ENCODE measurements at places on chromosomes 4 and X. TPM values are rescaled to one million over a fixed set of nuclear protein-coding genes. Genes with fewer than 3 reads are reported as not detected.

The RHOXF1 gene
- 3.6 TPM for total RNA-seq

The TMEM31 gene
- not detected for total RNA-seq

GRCh38 chr4:55545151-55545550 is 1.6 kb downstream of the CLOCK start:
- H3K27me3 ChIP-seq, result no peaks in the 10 kb centered on the region
- no peaks in the 10 kb centered on the region for H3K36me3 ChIP-seq
- peak overlapping the region; percentile 96 for H3K27ac ChIP-seq
- DNase-seq, result no peak
- peak overlapping the region; percentile 90 for H3K4me3 ChIP-seq
- peaks cover 16% of the 10 kb centered on the region for H3K4me1 ChIP-seq

GRCh38 chr4:2285613-2286381 is 23.9 kb upstream of the MXD4 start:
- H3K4me1 ChIP-seq, result no peaks in the 10 kb centered on the region
- no peak overlapping the region for H3K27ac ChIP-seq
- H3K27me3 ChIP-seq, result no peaks in the 10 kb centered on the region
- H3K4me3 ChIP-seq, result no peak overlapping the region
- H3K36me3 ChIP-seq, result no peaks in the 10 kb centered on the region
- DNase-seq, result no peak

DNA sequence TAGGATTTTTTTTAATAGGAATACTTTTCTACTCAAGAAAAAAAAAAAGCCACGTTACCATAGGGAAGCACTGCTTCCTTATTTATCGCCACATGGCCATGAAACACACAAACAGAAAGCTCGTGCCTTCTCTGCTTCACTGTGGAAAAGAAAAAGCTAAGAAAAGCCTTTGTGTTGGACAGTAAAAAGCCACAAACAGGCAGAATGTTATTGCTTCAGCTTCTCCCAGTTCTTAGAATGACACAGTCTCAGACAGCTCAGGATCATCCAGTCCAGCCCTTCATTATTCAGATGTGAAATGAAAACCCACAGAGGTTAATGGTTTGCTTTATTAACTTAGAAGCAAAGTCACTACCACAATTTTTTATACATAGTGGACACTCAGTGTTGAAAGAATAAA is 181.6 kb upstream of the NOCT start:
- no peak for DNase-seq
- no peaks in the 10 kb centered on the region for H3K36me3 ChIP-seq
- no peaks in the 10 kb centered on the region for H3K27me3 ChIP-seq
- H3K4me1 ChIP-seq, result no peaks in the 10 kb centered on the region
- H3K27ac ChIP-seq, result no peak overlapping the region

DNA sequence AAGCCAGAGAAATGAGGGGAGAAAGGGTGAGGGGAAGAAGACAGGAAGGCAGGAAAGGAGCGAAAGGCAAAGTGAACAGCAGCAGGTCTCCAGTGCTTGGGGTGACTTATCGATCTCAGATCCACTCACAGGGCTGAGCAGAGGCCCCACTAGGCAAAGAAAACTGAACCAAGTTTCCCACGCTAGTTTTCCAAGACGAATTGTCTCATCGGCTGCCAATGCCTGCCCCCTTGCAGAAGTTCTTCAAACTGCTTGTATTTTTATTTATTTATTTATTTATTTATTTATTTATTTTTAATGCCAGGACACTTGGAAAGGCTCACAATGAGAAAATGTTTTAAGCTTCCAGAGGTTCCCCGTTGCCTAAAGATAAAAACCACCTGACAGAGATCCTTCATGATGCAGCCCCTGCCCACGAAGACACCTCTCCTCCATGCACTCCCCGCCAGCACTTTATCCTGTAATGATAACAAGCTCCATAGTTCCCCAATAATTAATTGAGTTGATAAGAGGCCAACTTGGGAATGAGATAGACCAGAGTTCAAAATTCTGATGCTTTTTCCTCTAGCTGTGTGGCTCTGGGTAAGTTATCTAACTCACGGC is 43.2 kb downstream of the QDPR start:
- no peak overlapping the region for H3K27ac ChIP-seq
- H3K4me3 ChIP-seq, result no peak overlapping the region
- H3K36me3 ChIP-seq, result no peaks in the 10 kb centered on the region
- no peak for DNase-seq
- no peaks in the 10 kb centered on the region for H3K4me1 ChIP-seq

DNA sequence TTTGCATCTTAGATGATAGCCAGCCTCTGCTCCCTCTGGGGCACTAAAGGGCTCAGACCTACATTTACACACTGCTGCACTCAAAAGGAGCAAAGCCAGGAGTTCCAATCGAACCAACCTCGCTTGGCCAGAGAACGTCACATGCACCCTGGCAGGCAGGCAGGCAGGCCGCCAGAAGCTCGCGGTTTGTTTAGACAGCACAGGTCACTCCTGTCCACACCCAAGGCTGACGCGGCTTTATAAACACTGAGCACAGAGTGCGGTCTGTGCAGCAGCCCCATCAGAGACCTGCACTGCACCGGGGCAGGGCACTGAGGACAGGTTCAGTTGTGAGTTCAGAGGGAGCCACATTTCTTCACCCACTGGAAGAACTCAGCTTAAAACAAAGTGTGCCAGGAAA is 143.9 kb downstream of the BCOR start:
- no peaks in the 10 kb centered on the region for H3K4me1 ChIP-seq
- no peaks in the 10 kb centered on the region for H3K27me3 ChIP-seq
- DNase-seq, result no peak
- no peak overlapping the region for H3K4me3 ChIP-seq
- H3K27ac ChIP-seq, result no peak overlapping the region

GRCh38 chrX:24371391-24371972 is 11.0 kb downstream of the SUPT20HL1 start:
- no peaks in the 10 kb centered on the region for H3K36me3 ChIP-seq
- no peak overlapping the region for H3K4me3 ChIP-seq
- no peak for DNase-seq
- no peaks in the 10 kb centered on the region for H3K4me1 ChIP-seq

The CDKL2 gene
- total RNA-seq, result 1.3 TPM

GRCh38 chrX:77442728-77443127 is 4.5 kb upstream of the FGF16 start:
- no peak for DNase-seq
- H3K4me1 ChIP-seq, result peaks cover 19% of the 10 kb centered on the region
- H3K27me3 ChIP-seq, result no peaks in the 10 kb centered on the region

The NDP gene
- total RNA-seq, result not detected

DNA sequence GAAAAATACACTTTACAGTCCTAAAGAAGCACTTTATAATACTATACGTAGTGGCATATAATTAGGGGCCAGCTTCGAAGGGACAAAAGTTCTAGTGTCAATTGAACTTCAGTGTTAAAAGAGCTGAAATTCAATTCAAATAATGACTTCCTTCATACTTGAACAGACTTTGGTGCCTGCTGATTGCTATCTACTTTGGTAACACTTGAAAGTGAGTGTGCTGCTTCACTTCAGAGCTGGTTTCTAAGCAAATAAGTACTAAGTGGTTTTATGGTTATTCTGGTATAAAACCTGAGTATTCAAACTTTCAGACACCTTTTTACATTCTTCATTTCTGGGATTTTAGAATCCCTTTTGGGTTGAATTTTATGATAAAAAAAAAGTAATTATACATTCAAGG is 107.0 kb downstream of the SLC4A4 start:
- H3K36me3 ChIP-seq, result no peaks in the 10 kb centered on the region
- H3K4me1 ChIP-seq, result no peaks in the 10 kb centered on the region
- DNase-seq, result no peak
- H3K27me3 ChIP-seq, result no peaks in the 10 kb centered on the region
- H3K27ac ChIP-seq, result no peak overlapping the region
- no peak overlapping the region for H3K4me3 ChIP-seq

DNA sequence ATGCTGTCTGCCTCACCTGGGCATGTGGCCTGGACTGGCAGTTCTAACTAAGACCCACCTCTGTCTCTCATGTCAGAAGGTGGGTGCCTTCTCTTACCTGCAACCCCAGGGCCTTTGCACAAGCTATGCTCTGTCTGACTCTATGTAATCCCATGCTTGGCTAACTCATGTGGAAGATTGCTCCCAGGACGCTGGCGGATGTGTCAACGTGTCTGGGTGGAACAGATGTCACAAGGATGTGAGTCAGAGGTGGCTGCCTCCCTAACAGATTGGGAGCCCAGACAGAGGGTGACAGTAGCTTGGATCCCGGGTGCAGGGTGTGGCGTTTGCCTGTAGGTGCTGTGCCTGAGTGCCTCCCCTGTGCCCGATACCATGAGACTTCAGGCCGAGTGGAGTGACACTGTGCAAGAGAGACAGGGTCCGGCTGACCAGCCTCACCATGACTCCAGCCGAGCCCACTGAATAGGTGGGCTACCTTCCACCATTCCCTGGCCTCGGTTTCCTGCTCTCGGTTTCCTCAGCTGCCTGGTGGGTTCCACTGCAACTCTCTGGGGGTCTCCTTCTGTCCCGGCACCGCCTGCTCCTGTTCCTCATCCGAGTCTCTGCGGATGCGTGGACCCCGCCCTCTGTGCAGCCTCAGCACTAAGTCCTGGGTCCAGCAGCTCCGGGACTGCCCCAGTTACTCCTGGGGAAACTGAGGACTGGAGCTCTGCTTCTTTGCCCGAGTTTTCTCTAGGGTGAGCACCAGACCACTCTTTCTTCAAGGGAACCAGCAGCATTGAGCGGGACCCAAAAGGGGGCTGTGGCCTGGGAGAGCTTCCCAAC is 11.0 kb downstream of the SH3BP2 start:
- peaks cover 95% of the 10 kb centered on the region for H3K4me1 ChIP-seq
- no peaks in the 10 kb centered on the region for H3K27me3 ChIP-seq
- H3K27ac ChIP-seq, result peak overlapping the region; percentile 81
- H3K36me3 ChIP-seq, result no peaks in the 10 kb centered on the region

DNA sequence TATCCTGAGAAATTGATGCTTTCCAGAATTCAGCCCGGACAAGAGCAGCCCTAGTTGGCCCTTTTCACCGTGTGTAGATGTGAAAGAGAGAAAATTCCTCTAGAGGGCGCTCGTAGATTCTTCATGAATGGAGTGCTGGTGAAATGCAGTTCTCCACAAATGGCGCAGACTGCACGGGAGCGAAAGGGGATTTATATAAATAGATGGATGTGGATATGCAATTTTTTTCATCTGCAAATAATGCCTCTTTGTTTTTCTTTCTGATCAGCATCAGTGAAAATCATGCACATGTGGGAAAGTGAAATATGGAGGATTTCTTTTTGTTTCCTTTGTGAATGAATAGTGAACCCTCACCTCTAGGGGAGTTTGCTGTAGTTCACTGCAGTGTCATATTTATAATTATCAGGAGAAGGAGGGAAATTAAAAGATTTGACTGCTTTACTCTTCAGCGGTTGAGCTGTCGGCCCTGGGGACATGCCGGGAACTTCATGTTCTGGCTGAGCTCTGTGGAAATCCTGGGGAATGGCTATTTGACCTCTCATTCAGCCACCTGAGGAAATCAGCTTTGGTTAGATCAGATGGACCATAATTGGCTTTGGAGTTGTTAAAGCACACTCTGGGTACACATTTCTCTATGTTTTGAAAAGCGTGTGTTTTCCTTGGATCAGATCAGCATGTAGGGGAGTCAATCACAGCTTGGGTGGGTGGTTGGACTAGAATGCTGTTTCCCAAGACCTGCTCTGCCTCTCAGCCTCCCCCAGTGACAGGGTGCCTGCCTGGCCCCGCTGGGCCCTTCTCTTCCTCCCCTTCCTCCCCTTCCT is 115.0 kb upstream of the SHISA3 start:
- H3K4me3 ChIP-seq, result no peak overlapping the region
- H3K27me3 ChIP-seq, result no peaks in the 10 kb centered on the region
- peaks cover 6% of the 10 kb centered on the region for H3K4me1 ChIP-seq

- H3K27ac ChIP-seq, result no peak overlapping the region
- H3K36me3 ChIP-seq, result no peaks in the 10 kb centered on the region
Measured at GRCh38 chrX:150697641-150698040, 4.4 kb downstream of the MTMR1 start.

DNA sequence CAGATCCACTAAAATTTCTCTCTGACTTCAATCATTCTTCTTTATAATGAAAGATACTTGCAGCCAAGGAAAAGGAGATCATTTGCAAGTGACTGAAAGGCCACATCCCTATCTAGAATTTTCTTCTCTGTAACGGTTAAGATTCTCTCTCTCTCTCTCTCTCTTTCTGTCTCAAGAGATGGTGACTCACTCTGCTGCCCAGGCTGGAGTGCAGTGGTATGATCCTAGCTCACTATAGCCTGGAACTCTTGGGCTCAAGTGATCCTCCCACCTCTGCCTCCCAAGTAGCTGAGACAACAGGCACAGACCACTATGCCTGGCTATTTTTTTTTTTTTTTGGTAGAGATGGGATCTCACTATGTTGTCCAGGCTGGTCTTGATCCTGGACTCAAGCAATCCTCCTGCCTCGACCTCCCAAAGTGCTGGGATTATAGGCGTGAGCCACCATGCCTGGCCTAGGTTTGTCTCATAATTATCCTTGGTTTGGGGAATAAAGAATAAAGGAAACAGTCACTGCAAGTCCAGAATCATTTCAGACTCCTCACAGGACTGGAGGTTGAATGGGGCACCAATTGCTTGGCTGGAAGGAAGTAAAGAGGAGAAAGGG is 33.3 kb upstream of the GALNT7 start:
- no peaks in the 10 kb centered on the region for H3K36me3 ChIP-seq
- no peak for DNase-seq
- no peak overlapping the region for H3K4me3 ChIP-seq
- H3K4me1 ChIP-seq, result no peaks in the 10 kb centered on the region
